ENCODE measurements at places on chromosomes 7 and 10. TPM values are rescaled to one million over a fixed set of nuclear protein-coding genes. Genes with fewer than 3 reads are reported as not detected.

TEX47 gene
- not detected for total RNA-seq

DNA sequence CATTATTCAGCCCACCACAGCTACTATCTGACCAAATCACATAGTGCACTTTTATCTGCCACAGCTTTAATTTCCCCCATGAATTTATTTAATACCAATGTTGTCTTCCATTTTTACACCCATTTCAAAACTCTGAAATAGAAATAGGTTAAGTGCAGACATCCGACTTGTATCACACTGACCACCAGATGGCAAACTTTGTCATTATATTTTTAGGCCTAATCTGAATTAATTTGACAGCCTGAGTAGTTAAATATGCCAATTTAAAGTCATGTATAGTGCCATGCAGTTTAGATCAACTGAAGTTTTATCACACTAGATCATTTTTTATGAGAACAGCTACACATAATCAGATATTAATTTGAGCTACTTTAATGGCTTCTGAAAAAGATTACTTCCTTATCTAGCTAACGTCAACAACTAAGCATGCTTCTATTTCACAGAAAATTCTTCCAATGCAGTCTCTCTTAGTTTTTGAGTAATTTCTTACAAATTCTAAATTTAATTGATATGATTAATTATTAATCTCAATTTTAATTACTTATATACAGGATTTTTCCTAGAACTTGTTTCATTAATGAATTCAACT, 566.4 kb downstream of the GFRA1 start:
- peak; percentile 16 for DNase-seq

- no peak for DNase-seq
Observed at GRCh38 chr7:47785923-47786556, 162.2 kb downstream of the PKD1L1 start.

NAT16 gene
- not detected for total RNA-seq

AGAP9 gene
- total RNA-seq = 5.4 TPM

DNA sequence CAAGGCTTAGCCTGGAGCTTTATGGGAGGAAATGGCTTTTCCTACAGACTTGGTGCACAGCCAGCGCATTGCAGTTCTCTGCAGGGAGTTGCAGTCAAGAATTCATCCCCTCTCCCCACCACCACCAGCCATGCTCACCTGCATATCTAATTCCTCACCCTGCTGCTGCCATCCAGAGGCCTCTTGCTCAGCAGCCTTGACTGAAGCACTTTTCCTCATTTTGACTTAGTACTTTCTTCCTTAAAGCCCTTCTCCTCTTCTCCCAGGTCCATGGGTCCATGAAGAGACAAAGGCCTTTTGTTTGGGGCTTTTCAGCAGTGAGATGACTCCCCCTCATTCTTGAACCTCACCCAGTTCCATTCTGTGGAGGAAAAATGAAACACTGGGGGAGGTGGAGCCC, 39.7 kb upstream of the GPR141 start:
- no peak for DNase-seq

DNA sequence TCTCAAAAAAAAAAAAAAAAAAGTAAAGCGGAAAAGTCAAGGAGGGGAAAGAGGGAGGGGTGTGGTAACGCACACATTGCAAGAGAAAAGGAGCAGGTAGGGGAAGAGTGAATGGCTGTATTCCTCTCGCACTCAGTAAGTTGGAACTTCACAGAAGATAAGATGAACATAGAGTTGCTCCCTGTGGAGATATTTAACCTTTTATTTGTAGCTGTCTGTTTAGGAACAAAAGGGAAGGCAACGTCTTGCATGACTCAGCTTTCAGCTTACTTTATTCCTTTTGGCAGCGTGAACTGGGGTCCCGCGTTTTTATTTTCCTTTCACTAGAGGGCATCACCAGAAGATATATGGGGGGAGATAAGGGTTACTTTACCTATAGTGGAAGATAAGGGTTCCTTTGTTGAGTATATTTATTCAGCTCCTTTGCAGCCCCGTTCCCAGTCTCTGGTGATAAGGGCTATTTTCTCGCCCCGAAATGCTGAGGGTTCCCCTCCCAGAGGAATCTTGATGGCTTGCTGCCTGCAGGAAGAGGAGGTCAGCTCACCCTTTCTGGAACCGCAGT, 78.5 kb downstream of the APBB1IP start:
- DNase-seq = no peak

CCDC7 gene
- 50.1 TPM for total RNA-seq

DNA sequence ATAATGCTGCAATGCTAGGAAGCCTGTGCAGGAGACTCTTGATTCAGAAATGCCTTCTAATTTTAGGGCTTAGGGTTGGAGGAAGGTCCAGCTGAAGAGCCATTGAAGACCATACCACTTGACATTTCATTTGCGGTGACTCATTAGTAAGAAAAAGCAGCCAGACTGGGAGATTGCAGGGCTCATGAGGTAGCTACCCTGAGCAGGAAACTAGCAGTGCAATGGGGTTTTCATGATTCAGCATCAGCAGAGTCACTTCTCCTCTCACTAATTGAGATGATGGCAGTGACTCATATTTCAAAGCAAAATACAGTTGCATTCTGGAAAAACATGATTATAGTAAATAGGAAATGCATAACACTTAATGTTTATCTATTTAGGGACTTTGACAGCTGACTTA, 434.1 kb downstream of the DNAJB9 start:
- no peak for DNase-seq

DNA sequence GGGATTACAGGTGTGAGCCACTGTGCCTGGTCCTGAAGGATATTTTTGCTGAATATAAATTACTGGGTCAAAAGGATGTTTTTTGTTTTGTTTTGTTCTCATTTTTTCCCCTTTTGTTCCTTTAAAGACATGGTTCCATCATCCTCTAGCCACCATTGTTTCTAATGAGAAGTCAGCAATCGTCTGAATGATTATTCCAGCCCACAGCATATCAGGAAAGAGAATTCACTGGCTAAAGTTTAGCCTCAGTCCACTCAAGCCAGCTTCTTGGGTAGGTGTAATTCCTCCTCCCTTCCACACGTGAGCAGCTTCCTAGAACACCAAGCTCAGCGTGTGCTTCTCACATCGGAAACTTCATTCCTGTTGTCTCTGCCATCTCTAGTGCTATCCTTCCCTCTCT, 112.8 kb upstream of the INSIG1 start:
- no peak for DNase-seq

SFTPD gene
- not detected for total RNA-seq

- DNase-seq = no peak
Observed at GRCh38 chr10:93383562-93383981, 98.6 kb downstream of the MYOF start.

SLC37A3 gene
- total RNA-seq = 28.4 TPM
